ENCODE measurements at places on chromosomes 7 and 10.

GRCh38 chr10:978826-979421 is 9.3 kb upstream of the GTPBP4 start:
- H3K27me3 ChIP-seq = no peaks in the 10 kb centered on the region
- no peak overlapping the region for H3K4me3 ChIP-seq
- no peaks in the 10 kb centered on the region for H3K4me1 ChIP-seq
- H3K27ac ChIP-seq = no peak overlapping the region
- H3K36me3 ChIP-seq = peaks cover 18% of the 10 kb centered on the region
- no peak for DNase-seq

DNA sequence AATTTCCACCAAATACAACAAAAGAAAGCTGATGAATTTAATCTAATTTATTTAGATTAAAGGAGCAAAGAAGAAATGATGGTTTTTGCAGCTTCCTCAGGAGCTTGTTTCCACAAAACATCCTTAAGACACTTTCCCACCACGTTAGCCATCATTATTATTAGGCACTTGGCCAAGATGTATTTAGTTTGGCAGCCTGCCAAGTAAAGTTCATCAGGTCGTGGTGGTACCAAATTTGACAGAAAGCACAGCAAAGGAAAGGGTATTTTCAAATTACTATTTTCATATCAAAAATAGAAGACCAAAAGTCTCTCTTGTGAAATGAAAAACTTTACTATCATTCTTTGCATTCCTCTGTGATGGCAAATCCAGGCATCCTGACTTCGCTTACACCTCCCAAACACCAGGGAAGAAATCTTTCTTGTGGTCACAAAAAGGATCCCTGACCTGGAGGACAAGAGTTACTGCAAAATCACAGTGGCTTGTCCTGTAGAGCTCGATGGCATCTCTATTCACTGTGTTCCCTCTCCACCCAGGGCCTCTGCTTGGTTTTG is 123.1 kb upstream of the INHBA start:
- no peak overlapping the region for H3K4me3 ChIP-seq
- H3K27ac ChIP-seq = no peak overlapping the region
- DNase-seq = no peak
- H3K36me3 ChIP-seq = no peaks in the 10 kb centered on the region
- no peaks in the 10 kb centered on the region for H3K4me1 ChIP-seq

DNA sequence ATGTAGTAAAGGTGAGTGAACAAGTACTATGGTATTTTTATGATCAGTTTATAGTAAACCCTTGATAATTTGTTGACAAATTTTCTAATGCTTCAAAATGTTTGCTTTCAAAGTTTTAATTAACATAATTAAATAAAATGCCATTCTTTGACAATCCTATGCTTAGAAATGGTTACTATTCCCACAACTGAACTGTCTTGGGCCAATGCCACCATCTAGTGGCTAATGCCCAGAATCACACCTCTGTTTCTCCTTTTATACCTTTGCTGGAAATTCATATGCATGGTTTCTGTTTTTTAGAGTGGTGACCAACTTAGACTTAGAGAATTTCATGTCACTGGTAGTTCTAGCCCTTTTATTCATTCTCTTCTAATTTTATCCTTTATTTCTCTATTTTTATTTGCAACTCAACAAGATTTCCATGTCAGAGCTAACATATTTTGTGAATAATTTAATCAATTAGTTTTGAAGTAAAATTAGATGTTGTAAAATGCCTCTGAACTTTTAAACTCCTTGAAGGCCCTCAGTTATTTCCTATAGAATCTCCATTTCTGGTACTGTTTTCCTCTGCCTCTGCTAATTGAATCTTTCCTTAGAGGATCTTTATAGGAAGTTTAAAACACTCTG is 31.1 kb downstream of the PCGF5 start:
- H3K36me3 ChIP-seq = peaks cover 44% of the 10 kb centered on the region
- DNase-seq = peak; percentile 58
- no peak overlapping the region for H3K4me3 ChIP-seq
- no peaks in the 10 kb centered on the region for H3K27me3 ChIP-seq
- peaks cover 5% of the 10 kb centered on the region for H3K4me1 ChIP-seq
- H3K27ac ChIP-seq = no peak overlapping the region

GRCh38 chr7:67549126-67549525 is 552.5 kb downstream of the TYW1 start:
- no peak overlapping the region for H3K4me3 ChIP-seq
- DNase-seq = no peak
- no peak overlapping the region for H3K27ac ChIP-seq
- H3K36me3 ChIP-seq = no peaks in the 10 kb centered on the region

DNA sequence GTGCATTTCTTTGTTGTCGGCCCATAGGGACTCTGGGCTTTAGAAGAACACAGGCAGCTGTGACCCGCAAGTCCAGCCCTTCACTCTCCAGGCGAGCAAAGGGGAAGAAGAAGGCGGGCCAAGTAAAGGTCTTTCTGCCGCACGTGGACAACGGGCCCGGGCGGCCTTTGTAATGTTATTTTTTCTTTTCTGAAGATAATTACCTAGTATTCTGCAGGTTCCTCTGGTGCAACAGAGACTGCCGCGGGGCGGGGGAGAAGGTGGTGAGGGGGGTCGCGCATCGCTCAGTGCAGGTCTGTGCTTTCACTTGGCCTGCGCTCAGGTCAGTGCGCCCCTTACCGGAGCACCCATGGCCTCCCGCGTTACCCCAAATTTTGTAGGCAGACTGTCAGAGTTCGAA is 7.1 kb upstream of the TBX20 start:
- no peak overlapping the region for H3K4me3 ChIP-seq
- H3K27ac ChIP-seq = no peak overlapping the region
- H3K27me3 ChIP-seq = peaks cover 85% of the 10 kb centered on the region
- no peak for DNase-seq

DNA sequence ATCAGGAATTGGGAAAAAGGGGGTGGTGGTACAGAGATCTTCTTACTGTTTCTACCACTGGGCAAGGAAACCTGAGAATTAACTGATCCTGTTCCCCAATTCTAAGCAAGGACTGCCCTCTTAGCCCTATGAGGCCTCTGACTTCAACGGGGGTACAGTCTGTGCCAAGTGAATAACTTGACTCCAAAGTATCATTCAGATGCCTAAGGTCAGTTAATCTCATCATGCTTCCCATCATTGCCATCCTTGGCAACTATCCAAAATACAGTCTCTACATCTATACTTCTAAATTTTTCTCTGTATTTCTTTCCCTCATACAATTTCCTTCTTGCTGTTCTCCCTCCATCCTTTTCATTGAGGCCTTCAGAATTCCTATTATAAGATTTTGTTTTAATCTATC is 10.5 kb downstream of the PPP3CB start:
- peaks cover 45% of the 10 kb centered on the region for H3K36me3 ChIP-seq
- DNase-seq = no peak
- H3K27me3 ChIP-seq = no peaks in the 10 kb centered on the region
- no peak overlapping the region for H3K27ac ChIP-seq
- peaks cover 33% of the 10 kb centered on the region for H3K4me1 ChIP-seq
